ENCODE measurements at places on chromosomes 12 and 14. TPM values are rescaled to one million over a fixed set of nuclear protein-coding genes. Genes with fewer than 3 reads are reported as not detected.

AQP6 gene
- 0.13 TPM for total RNA-seq

TAS2R50 gene
- 4.7 TPM for total RNA-seq

PRICKLE1 gene
- 3.0 TPM for total RNA-seq

DIO3 gene
- not detected for total RNA-seq

OR4Q2 gene
- not detected for total RNA-seq

IRAK4 gene
- total RNA-seq, result 14.0 TPM

SLC25A21 gene
- 0.40 TPM for total RNA-seq

SLCO1B1 gene
- total RNA-seq, result not detected
